ENCODE measurements at places on chromosomes 3 and 15. TPM values are rescaled to one million over a fixed set of nuclear protein-coding genes. Genes with fewer than 3 reads are reported as not detected.

EIF2A gene
- 50.8 TPM for polyA plus RNA-seq

KBTBD13 gene
- polyA plus RNA-seq = not detected

DNA sequence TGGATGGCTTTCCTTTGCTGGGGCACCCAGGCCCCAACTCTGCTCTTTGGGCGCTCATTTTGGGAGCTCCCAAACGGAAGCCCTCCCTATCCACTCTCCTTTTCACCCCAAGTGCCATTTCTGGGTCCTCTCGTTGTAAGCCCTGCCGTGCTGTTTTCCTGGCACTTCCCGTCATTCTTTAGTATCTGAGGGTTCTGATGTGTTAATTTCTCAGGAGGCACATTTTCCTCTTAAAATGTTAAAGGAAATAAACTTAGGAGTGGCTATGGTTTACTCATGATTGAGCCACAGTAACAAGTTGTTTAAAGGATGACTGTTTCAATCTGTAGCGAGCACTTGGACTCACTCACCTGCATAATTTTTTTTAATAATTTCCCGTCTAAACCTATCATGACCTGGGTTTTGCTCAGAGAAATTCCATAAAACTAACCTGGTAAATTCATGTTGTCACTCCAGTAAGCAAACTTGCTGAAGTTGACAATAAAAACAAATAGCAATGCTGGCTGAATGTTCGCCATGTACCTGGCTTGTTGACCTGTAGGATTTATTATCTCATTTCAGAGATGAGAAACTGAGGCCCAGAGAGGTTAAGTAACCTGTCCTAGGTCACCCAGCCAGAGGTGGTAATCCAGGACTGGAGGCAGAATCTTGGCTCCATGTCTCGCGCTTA lies 10.6 kb downstream of the ALDH1A3 start:
- no peak overlapping the region for H3K4me3 ChIP-seq
- no peaks in the 10 kb centered on the region for H3K36me3 ChIP-seq
- no peak overlapping the region for H3K27ac ChIP-seq
- DNase-seq = no peak
- H3K27me3 ChIP-seq = peaks cover 24% of the 10 kb centered on the region
- H3K4me1 ChIP-seq = no peaks in the 10 kb centered on the region

DNA sequence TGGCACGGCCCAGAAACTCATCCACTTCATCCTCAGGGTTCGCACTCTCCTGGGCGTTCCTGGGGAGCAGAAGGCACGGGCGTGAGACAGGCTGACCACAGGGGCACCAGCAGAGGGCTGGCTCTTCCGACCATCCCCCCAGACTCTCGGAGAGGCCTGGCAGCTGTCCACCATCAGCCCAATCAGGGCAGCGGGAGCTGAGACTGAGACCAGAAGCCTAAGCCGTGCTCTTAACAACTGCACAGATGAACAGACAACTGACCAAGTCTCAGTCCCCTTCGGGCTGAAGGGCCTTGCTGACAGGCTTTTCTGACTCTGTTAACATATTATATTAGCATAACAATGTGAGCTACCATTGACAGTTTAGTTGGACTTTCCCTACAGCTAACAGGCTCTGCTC lies 118.0 kb downstream of the SEC22A start:
- no peaks in the 10 kb centered on the region for H3K27me3 ChIP-seq
- no peak overlapping the region for H3K4me3 ChIP-seq
- DNase-seq = no peak

DNA sequence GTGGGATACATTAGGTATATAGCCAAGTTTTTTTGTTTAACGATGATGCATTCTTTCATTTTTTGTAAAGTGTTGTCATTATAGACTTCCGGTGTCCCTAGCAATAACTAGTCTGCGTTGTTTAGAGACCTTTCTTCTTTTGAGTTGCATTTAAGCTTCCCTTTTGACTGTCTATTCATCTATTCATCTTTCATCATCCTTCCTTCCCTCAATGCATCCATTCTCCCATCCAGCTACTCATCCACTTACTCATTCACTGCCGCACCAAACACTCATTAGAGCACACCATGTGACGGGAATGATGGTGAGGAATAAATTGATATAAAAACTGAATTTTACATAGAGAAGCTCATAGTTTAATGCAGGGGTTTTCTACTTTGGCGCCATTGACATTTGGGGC lies 32.9 kb downstream of the OR4F15 start:
- no peaks in the 10 kb centered on the region for H3K4me1 ChIP-seq
- no peaks in the 10 kb centered on the region for H3K27me3 ChIP-seq
- no peak for DNase-seq
- H3K27ac ChIP-seq = no peak overlapping the region
- no peak overlapping the region for H3K4me3 ChIP-seq

- H3K4me1 ChIP-seq = peaks cover 26% of the 10 kb centered on the region
- no peaks in the 10 kb centered on the region for H3K36me3 ChIP-seq
- H3K27ac ChIP-seq = no peak overlapping the region
- DNase-seq = no peak
- H3K27me3 ChIP-seq = peaks cover 4% of the 10 kb centered on the region
- H3K4me3 ChIP-seq = no peak overlapping the region
Measured at GRCh38 chr15:64905941-64906340, 5.8 kb upstream of the ANKDD1A start.

DNA sequence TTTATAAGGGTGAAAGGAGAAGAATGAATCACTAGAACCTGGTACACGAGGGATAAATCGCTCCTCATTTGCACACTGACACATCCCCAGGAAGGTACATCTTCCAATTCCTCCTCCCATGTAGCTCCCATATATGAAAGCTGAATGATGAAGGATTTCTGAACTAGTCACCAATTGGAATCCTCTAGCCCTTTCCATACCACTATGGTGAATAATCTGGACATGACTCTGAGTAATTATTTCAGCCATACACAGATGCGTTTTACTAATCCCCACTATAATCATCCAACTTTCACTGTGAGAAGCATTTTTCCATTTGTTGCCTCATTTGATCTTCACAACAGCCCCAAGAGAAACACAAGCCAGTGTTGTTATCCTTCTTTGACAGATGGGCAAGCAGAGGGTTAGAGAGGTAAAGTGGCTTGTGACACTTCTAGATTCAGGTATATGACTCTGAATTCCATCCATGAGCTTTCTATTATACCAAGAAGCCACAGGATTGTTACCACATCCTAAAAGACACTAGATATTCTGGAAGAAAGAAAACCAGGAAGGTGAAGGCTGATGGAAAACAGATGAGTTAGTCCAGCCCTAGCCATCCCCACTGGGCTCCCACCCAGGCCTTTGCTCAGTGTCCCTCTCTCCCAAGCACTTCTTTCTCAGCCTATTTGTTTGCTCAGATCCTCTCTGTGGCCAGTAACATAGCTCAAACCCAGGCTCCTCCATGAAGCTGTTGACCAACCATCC lies 22.2 kb upstream of the BCL6 start:
- H3K4me3 ChIP-seq = no peak overlapping the region
- H3K27ac ChIP-seq = no peak overlapping the region
- no peak for DNase-seq
- no peaks in the 10 kb centered on the region for H3K36me3 ChIP-seq

- no peak for DNase-seq
- H3K27me3 ChIP-seq = no peaks in the 10 kb centered on the region
- H3K27ac ChIP-seq = no peak overlapping the region
- H3K4me1 ChIP-seq = no peaks in the 10 kb centered on the region
Measured at GRCh38 chr15:71747128-71748083, 62.9 kb upstream of the NR2E3 start.
